ENCODE measurements at places on chromosomes 11 and 22. TPM values are rescaled to one million over a fixed set of nuclear protein-coding genes. Genes with fewer than 3 reads are reported as not detected.

The APOA1 gene
- total RNA-seq = not detected

The OTOG gene
- not detected for total RNA-seq

The PES1 gene
- 89.1 TPM for total RNA-seq

The NCF4 gene
- not detected for total RNA-seq

The TCP11L1 gene
- total RNA-seq = 27.0 TPM

The ARHGAP1 gene
- 55.5 TPM for total RNA-seq
